MM.1S (cell line): ENCODE measurements at places on chromosomes 5 and 9.

GRCh38 chr5:103086547-103086946 lies 33.4 kb downstream of the GIN1 start:
- H3K27me3 ChIP-seq, result no peaks in the 10 kb centered on the region
- H3K36me3 ChIP-seq, result no peaks in the 10 kb centered on the region
- H3K4me1 ChIP-seq, result no peaks in the 10 kb centered on the region
- DNase-seq, result no peak
- H3K4me3 ChIP-seq, result no peak overlapping the region

GRCh38 chr9:95494022-95494415 lies 22.8 kb downstream of the PTCH1 start:
- H3K4me1 ChIP-seq, result peaks cover 33% of the 10 kb centered on the region
- H3K27ac ChIP-seq, result peak overlapping the region; percentile 98
- peak overlapping the region; percentile 64 for H3K4me3 ChIP-seq
- DNase-seq, result peak; percentile 87
- H3K36me3 ChIP-seq, result no peaks in the 10 kb centered on the region
- H3K27me3 ChIP-seq, result no peaks in the 10 kb centered on the region

- no peaks in the 10 kb centered on the region for H3K4me1 ChIP-seq
- no peaks in the 10 kb centered on the region; the same call in 1 of the 2 replicates for H3K36me3 ChIP-seq
- no peak overlapping the region for H3K4me3 ChIP-seq
- no peaks in the 10 kb centered on the region for H3K27me3 ChIP-seq
- H3K27ac ChIP-seq, result no peak overlapping the region
These were observed 140.1 kb downstream of the KDM4C start for GRCh38 chr9:6897898-6898302.

- DNase-seq, result no peak
- 0 out of 2 replicates have a peak, but pooled peaks cover 6% of the 10 kb centered on the region for H3K4me1 ChIP-seq
- no peaks in the 10 kb centered on the region for H3K36me3 ChIP-seq
- no peak overlapping the region for H3K27ac ChIP-seq
- H3K27me3 ChIP-seq, result no peaks in the 10 kb centered on the region
These were observed 1.7 kb upstream of the TSLP start for GRCh38 chr5:111069839-111070238.

GRCh38 chr5:143224672-143225071 lies 178.8 kb downstream of the NR3C1 start:
- DNase-seq, result no peak
- no peak overlapping the region for H3K27ac ChIP-seq
- peaks cover 41% of the 10 kb centered on the region for H3K4me1 ChIP-seq
- no peak overlapping the region for H3K4me3 ChIP-seq
- H3K36me3 ChIP-seq, result no peaks in the 10 kb centered on the region

DNA sequence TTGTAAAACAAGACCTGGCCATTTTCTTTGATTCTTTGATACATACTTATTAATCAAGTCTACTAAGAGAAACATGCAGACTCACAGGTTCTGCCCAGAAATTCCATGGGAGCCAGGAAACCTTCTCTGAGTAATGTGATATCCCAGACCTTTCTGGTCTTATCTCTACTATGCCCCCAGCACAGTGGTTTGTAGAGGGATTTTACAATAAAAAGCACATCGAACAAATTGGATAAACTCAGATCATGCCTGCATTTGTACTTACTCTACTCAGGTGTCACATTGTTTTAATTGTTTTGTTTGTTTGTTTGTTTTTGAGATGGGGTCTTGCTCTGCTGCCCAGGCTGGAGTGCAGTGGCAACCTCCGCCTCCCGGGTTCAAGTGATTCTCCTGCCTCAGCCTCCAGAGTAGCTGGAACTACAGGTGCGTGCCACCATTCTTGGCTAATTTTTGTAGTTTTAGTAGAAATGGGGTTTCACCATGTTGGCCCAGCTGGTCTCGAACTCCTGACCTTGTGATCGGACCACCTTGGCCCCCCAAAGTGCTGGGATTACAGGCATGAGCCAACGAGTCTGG lies 179.5 kb downstream of the ZNF608 start:
- no peak overlapping the region for H3K27ac ChIP-seq
- no peaks in the 10 kb centered on the region for H3K4me1 ChIP-seq
- no peak overlapping the region for H3K4me3 ChIP-seq
- no peaks in the 10 kb centered on the region for H3K36me3 ChIP-seq

GRCh38 chr5:137268646-137269045 lies 230.5 kb downstream of the SPOCK1 start:
- no peaks in the 10 kb centered on the region for H3K27me3 ChIP-seq
- no peaks in the 10 kb centered on the region for H3K4me1 ChIP-seq
- H3K36me3 ChIP-seq, result no peaks in the 10 kb centered on the region
- H3K27ac ChIP-seq, result no peak overlapping the region
- DNase-seq, result no peak

DNA sequence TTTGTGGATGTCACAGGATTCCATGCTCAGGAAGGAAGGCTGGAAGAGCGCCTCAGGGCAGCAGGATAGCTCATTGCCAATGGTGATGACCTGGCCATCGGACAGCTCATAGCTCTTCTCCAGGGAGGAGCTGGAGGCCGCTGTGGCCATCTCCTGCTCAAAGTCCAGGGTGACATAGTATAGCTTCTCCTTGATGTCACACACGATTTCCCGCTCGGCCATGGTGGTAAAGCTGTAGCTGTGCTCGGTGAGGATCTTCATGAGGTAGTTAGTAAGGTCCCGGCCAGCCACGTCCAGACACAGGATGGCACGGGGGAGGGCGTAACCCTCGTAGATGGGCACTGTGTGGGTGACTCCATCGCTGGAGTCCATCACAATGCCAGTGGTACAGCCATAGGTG lies 24.3 kb upstream of the RAPGEF6 start:
- DNase-seq, result no peak
- no peaks in the 10 kb centered on the region for H3K4me1 ChIP-seq
- no peak overlapping the region for H3K4me3 ChIP-seq
- peaks cover 4% of the 10 kb centered on the region; the same call in 1 of the 2 replicates for H3K36me3 ChIP-seq

- H3K27ac ChIP-seq, result no peak overlapping the region
- no peaks in the 10 kb centered on the region for H3K4me1 ChIP-seq
- no peaks in the 10 kb centered on the region for H3K36me3 ChIP-seq
- H3K27me3 ChIP-seq, result no peaks in the 10 kb centered on the region
These were observed 1061.8 kb downstream of the CDH12 start for GRCh38 chr5:21791304-21791703.

GRCh38 chr5:170464280-170465127 lies 39.3 kb upstream of the KCNIP1 start:
- no peaks in the 10 kb centered on the region for H3K36me3 ChIP-seq
- H3K27ac ChIP-seq, result no peak overlapping the region
- DNase-seq, result no peak
- H3K27me3 ChIP-seq, result no peaks in the 10 kb centered on the region

DNA sequence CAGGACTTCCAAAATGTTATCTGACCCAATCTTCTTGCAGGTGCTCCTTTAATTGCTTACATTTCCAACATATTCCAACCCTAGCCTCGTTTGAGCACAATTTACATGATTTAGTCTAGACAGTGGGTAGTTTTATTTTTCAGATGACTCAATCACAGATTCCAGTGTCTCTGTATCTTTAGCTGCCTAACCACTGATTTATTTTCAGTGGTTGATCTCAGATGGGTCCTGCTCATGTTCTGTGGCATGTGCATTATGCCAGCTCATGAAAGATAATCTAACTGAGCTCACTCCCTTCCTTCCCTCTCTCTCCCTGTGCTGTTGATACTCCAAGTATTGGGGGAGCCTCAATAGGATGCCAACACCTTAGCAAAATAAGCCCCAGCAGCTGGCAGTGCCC lies 106.1 kb upstream of the ICE1 start:
- no peak overlapping the region for H3K27ac ChIP-seq
- no peaks in the 10 kb centered on the region for H3K36me3 ChIP-seq
- no peaks in the 10 kb centered on the region for H3K27me3 ChIP-seq
- no peaks in the 10 kb centered on the region for H3K4me1 ChIP-seq

DNA sequence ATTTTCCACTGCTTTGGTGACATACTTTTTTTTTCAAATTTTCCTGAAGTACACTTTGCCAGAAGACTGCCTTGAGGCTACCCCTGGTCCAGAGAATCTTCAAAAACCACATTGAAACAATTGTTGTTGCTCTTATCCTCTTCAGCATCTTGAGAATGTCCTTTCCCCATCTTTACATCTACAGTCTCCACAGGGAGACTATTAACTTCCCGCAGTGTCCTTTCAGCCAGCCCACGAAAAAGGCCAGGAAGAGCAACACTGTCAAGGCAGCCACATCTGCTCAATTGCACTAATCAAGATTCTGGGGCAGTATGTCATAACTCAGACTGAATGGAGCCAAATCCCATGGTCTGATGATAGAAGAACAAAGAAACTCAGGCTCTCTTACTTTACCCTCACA lies 148.3 kb downstream of the ENC1 start:
- H3K27ac ChIP-seq, result no peak overlapping the region
- H3K27me3 ChIP-seq, result no peaks in the 10 kb centered on the region
- H3K4me3 ChIP-seq, result no peak overlapping the region
- no peaks in the 10 kb centered on the region for H3K36me3 ChIP-seq
- DNase-seq, result no peak

DNA sequence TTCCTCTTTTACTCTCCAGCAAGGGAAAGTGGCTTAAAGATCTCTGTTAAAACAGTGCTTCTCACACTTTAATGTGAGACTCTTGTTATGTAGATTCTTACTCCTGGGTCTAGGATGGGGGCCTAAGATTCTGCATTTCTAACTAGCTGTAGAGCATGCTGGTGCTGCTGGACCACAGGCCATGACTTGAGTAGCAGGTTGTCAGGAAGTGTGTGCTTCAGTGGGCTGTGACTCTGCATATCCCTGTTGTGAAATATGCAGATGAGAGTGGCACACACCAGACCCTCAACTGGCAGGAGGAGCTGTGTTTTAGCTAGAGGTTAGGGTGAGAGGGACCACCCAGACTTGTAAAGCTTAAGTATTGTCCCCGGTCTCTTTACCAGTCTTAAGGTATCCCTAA lies 191.1 kb upstream of the DMRT1 start:
- H3K27me3 ChIP-seq, result no peaks in the 10 kb centered on the region
- H3K4me3 ChIP-seq, result no peak overlapping the region
- H3K4me1 ChIP-seq, result peaks cover 34% of the 10 kb centered on the region
- no peaks in the 10 kb centered on the region for H3K36me3 ChIP-seq

DNA sequence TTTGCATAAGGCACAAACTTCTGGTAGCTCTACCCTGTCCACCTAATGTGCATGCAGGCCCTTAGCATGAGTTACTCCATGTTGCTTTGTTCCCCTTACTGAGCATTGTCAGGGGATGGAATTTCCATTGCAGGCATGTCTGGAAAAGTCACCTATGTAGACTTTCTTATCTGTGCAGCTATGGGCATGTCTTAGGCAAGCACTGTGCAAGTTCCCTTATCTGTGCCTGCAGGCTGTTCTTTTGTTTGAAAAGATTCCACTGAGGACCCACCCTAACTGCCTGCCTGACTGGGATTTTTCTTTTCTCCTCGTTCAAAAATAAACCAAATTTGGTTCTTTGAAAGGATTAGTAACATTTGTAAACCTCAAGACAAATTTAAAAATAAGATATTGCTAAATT lies 587.0 kb downstream of the CDH18 start:
- H3K4me1 ChIP-seq, result no peaks in the 10 kb centered on the region
- H3K36me3 ChIP-seq, result no peaks in the 10 kb centered on the region
- H3K27ac ChIP-seq, result no peak overlapping the region
- no peak overlapping the region for H3K4me3 ChIP-seq
- no peak for DNase-seq

DNA sequence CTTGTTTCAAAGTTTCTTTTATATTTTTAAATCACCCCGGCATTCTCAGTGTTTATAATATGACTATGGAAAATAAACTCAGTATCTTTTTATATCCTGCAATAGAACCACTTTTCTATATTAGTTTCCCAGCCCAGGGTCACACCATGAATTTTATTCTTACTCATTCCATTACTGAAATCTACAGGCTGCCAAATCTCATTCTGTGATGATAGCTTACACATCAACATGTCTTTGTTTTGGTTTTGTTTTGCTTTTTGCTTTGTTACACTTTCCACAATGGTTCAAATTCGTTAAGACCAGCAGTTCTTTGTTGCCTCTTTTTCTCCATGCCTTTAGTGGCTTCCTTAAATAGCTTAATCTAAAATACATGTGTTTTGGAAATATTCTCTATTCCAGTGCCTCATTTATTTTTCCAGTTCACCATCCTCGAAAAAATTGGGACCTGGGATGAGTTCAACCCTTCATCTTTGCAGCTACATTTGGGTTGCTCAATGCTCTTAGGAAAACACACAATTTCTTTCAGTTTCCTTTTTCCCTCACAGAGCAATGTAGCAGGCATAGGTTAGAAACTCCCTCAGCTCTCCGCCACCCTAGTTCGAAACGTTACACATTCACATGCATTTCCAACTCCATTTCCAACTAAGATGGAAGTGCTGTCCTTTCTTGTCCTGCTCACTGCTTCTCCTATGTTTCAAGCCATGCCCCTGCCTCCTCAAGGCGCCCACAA lies 1146.3 kb downstream of the MAT2B start:
- no peak overlapping the region for H3K27ac ChIP-seq
- no peaks in the 10 kb centered on the region for H3K27me3 ChIP-seq
- no peak overlapping the region for H3K4me3 ChIP-seq
- H3K36me3 ChIP-seq, result no peaks in the 10 kb centered on the region

DNA sequence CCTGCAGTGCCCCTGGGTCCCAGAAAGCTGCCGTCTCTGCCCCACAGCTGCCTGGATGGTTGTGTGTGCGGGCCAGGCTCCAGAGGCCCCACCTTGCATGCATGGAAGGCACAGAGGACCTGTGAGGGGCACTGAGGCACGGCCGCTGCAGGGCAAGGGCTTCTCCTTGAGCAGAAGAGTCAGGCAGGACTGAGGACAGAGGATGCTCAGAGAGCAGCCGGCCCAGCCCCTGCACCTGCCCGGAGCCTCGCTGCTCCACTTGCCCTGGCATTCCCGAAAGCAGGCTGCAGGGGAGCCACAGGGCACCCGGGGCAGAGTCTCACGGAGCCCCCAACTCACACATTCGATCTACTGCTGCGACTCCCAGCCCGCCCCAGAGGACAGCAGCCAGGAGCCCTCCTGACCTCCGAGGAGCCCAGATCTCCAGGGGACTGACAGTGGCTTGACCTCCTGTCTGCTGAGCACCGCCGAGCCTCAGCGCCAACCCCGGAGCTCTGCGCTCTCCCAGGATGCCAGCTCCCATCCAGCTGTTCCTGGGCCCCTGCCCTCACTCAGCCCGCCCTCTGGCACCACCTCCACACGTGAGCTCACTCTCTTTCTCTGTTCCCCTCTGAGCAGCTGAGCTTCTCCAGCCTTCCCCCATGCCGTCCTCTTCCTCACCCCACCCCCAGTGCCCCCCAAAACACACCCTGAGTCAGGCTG lies 95.0 kb downstream of the KCNT1 start:
- no peaks in the 10 kb centered on the region for H3K4me1 ChIP-seq
- no peaks in the 10 kb centered on the region for H3K36me3 ChIP-seq
- no peak for DNase-seq
- H3K27me3 ChIP-seq, result peaks cover 57% of the 10 kb centered on the region
- no peak overlapping the region for H3K27ac ChIP-seq
